ENCODE measurements at places on chromosomes 7 and 10. TPM values are rescaled to one million over a fixed set of nuclear protein-coding genes. Genes with fewer than 3 reads are reported as not detected.

- peak overlapping the region; percentile 40 for H3K27ac ChIP-seq
- H3K36me3 ChIP-seq, result no peaks in the 10 kb centered on the region
- no peaks in the 10 kb centered on the region for H3K27me3 ChIP-seq
- no peak overlapping the region for H3K4me3 ChIP-seq
- DNase-seq, result no peak
These were observed 189.6 kb downstream of the AUTS2 start for GRCh38 chr7:69787736-69788431.

GRCh38 chr10:103736763-103737162 lies 118.6 kb downstream of the SH3PXD2A start:
- H3K4me3 ChIP-seq, result no peak overlapping the region
- H3K27me3 ChIP-seq, result no peaks in the 10 kb centered on the region
- peak; percentile 95 for DNase-seq
- no peaks in the 10 kb centered on the region for H3K36me3 ChIP-seq

GRCh38 chr10:124453960-124454610 lies 4.2 kb upstream of the NKX1-2 start:
- no peak overlapping the region for H3K4me3 ChIP-seq
- H3K4me1 ChIP-seq, result peaks cover 14% of the 10 kb centered on the region
- no peaks in the 10 kb centered on the region for H3K36me3 ChIP-seq

Gene NEUROG3
- total RNA-seq, result not detected

- H3K4me1 ChIP-seq, result no peaks in the 10 kb centered on the region
- no peaks in the 10 kb centered on the region for H3K27me3 ChIP-seq
- no peak overlapping the region for H3K4me3 ChIP-seq
- DNase-seq, result no peak
- no peaks in the 10 kb centered on the region for H3K36me3 ChIP-seq
These were observed 14.0 kb downstream of the TMEM26 start for GRCh38 chr10:61439058-61439609.

Measured in endodermal cell (in vitro differentiated cells).